ENCODE measurements at places on chromosomes 5 and 9.

DNA sequence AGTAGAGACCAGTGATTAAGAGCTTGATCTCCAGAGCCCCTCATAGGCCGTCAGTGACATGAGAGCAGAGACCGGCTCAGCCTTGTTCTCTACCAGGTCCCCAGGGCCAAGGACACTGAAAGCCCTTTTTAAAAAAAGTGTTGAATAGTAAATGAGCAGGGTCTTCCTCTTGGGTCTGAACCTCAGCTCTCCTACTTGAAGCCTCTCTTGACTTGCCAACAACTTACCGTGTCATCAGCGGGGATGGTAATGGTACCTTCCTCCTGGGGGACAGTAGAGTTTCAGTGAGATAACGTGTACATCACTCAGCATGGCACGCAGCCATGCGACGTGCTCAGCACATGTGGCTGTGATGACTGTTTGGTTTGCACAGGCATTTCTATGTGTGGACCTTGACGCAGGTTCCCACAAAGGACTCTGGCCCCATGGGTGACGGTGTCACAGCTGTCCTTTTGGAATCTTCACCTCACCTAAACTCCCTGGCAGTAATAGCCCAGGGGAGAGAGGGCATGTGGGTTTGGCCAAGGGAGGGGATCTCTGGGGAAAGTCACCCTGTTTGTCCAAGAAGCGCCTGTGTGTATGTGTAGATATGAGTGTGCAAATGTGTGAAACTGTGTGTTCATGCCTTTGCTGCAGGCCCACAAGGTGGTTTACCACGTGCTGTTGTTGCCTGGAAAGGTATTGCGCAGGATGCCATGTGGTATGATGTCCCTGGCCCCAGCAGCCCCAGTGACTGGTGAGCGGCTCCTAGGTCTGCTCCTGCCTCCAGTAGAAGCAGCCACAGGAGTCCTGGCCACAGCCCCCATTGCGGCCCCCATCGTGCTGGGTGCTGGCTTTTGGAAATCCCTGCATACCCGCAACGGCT, 18.7 kb downstream of the ERGIC1 start:
- no peak for DNase-seq

GRCh38 chr5:34666392-34667080, 10.4 kb downstream of the RAI14 start:
- peak; percentile 45 for DNase-seq

DNA sequence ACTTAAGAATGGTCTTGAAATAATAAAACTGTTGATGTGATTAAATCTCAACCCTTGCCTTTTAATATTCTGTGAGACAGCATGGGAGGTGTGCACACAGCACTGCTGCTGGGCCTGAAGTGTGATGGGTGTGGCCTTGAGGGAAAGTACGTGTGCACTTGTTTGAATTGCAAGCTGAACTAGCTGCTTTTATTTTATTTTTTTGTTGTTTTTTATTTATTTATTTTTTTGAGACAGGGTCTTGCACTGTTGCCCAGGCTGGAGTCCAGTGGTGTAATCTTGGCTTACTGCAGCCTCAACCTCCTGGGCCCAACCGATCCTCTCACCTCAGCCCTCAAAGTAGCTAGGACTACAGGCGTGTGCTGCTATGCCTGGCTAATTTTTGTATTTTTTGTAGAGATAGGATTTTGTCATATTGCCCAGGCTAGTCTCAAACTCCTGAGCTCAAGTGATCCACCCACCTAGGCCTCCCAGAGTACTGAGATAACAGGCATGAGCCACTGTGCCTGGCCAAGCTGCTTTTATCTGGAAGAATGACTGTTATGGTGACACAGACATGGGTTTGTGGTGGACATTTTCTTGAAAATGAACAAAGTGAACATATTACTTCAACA, 58.9 kb downstream of the GPR107 start:
- DNase-seq = no peak

DNA sequence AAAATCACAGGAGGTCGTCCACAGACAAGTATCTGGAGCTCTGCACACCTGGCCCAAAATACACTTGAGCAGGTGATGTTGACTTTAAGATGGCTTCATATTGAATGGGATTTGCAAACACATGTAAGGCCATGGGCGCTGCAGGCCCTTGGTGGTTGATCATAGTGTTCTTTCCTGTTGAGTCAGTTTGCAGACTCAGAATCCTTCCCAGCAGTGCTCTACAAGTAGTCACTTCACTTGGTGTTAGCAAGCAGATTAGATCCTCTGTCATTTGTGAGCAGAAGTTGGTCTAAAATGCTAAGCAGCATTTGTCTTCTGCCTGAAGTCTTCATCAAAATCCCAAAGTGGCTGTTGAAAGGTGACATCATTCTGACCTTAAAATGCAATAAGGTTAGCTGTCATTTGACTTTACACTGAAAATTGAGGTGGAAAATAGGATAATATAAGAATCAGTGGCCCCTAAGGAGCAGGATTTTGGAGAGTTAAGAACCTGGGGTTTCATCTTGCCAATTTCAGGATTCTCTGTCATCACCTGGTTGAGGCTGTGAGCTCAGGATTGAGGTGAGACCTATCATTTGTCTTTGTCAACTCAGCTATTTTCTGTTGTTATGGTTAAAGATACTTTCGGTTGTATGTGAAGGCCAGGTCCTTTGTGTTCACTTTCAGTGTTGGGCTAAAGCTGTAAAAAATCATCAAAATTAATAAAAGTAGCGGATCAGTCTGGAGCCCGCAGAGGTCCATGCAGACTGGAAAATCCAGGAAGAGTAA, 114.5 kb downstream of the LRRC70 start:
- DNase-seq = no peak

- peak; percentile 71 for DNase-seq
Observed at GRCh38 chr9:69324549-69325401, at the start of gene ENTREP1. TSS of gene ENTREP1 (plus strand) at chr9:69325215. CDS start at chr9:69325310, 95 bp downstream.

DNA sequence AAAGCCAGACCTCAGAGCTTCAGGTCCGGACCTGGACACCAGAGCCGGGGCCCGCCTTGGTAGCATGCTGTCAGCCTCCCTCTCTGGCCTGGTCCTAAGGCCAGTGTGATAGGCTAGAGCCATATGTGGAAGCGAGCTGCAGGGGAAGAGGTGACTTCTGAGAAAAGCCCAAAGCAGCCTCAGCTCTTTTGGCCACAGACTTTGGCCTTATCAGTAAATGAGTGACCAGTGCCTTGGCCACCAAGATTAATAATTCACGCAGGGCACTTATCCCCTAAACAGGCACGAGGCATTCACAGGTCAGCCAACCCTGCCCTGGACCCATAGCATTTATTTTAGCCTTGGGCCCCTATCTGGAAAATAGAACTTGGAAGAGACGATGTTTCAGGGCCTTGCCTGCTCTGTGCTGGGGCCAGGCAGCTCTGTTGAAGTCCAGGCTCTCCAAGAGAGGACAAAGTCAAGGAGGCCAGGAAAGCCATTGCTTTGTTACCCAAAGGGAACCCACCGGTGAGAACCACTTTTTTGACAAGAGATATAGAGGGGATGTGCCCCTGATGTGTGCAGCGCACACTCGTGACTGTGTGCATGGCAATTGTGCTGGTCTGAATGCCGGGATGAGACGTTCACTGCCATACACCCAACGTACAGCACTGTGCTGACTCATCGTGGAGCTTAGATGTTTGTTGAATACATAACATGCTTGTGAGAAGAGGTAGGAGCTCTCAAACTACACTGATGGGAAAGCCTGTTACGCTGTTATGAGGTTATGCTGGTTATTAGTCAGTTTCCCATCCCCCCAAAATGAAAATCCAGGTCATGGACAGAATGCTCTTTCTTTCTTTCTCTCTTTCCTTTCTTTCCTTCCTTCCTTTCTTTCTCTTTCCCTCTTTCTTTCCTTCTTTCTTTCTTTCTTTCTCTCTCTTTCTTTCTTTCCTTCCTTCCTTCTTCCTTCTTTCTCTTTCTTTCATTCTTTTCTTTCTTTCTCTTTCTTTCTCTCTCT, 5.0 kb upstream of the SLC34A1 start:
- DNase-seq = no peak

DNA sequence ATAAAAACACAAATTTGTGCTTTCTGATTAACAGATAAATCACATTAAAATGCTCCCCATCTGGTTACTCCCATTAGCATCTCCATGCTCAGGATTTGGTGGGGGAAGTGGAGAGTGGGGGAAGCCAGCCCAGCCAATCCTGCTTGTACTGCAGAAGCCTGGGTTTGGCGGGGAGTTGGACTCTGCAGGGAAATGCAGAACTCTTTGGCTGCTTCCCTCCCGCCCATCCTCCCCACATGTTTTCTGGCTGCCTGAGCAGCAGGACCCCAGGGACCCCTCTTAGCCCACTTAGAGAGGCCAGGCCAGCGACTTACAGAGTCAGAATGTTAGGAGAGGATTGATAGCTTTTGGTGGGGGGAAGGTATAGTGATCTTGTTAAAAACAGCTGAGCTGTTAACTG, 59.5 kb upstream of the FOXI1 start:
- DNase-seq = no peak

GRCh38 chr9:126506361-126507317, 107.1 kb upstream of the LMX1B start:
- no peak for DNase-seq

DNA sequence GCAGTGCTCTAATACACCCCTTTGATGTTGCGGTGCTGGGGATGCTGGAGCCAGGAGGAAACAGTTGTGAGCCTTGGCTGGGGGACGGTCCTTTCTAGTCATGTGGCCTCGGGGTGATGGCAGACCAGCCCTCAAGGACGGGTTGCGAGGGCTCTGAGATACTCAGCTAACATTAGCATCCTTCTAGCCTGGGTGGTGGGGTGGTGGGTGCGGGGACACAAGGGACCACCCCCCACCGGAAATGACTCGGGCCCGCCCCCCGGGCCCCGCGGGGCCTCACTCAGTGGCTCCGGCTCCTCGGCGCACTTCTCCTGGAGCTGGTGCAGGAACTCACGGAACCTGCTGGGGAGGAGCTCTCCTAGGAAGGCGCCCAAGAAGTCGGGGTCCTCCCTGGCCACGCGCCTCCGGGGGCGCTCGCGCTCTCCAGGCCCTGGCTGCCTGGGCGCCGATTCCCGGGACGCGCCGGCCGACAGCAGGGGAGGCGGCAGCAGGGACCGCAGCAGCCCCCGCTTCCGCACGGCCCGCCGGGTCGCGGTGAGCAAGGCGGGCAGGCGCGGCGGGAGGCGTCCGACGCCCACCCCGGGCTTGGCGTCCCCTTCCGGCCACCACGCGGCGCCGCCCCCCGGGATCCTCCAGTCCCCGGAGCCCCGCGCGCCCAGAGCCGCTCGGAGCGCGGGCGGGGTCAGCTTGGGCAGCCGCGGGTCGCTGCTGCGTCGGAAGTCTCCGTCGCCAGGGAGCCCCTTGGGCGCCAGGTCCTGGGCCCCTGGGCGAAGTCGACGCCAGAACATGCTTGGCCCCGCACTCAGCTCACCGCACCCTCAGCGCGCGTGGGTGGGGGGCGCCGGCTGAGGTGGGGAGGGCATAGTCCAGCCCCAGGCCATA, 873 bp downstream of the C9orf50 start:
- DNase-seq = no peak

DNA sequence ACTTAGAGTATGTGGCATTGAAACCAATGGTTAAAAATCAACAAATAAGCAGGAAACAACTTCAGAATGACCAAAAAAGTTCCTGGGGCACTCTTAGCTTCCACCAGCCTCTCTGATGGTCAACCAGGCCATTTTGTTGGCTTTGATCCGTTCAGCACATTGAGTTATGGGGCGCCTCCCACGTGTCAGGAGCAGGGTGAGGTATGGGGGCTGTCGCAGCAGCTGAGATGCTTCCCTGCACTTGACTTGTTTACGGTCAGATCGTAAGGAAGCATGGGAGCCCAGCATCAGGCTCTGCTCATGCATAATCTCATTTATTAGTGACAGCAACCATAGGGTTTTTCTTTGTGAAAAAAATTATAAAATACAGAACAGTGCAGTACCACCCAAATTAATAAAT, 16.7 kb downstream of the SYK start:
- DNase-seq = no peak

- peak; percentile 12 for DNase-seq
Observed at GRCh38 chr9:70478963-70479641, 64.6 kb upstream of the KLF9 start.

GRCh38 chr5:77758141-77758938, 17.8 kb downstream of the TBCA start:
- DNase-seq = no peak

DNA sequence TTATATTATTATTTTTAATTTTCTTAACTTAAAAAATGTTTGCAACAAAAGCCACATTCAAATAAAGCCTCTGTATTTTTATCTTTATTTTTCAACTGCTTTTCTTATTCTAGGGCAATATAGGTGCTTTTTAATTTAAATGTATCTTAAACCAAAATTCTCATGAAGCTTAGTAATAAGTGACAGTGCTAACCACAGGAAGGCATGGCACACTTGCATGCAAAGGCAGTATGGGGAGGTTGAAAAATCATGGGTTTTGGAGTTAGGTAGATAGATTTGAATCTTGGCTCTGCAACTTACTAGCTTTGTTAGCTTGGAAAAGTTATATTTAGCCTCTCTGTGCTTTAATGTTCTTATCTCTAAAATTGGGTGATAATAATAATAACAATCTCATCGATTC, 458.0 kb downstream of the DMAC1 start:
- no peak for DNase-seq

DNA sequence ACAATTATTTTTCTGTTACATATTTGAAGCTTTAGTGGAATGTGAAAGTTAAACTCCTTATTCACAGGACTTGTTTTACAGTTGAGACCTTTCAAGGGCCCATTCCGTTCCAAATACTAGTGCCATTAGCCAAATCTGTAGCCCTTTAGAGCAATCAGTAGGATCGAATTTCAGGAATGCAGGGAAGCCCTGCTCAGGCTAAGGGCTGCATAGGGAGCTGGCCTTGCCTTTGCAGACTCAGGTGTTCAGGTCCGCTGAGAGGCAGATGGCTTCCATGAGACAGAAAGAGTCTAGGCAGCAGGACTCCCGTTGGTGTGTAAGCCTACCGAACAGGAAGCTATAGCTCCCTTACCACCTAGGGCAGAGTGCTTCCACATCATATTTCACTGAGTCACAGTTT, 150.1 kb upstream of the SLC27A6 start:
- DNase-seq = peak; percentile 36

GRCh38 chr5:2736872-2737271, 14.6 kb downstream of the IRX2 start:
- DNase-seq = no peak

- no peak for DNase-seq
Observed at GRCh38 chr5:140973550-140973949, 7.3 kb downstream of the PCDHAC2 start.

- no peak for DNase-seq
Observed at GRCh38 chr5:167939686-167940085, 351.8 kb upstream of the WWC1 start.

- no peak for DNase-seq
Observed at GRCh38 chr9:63817622-63818518, 1467.1 kb downstream of the FOXD4L5 start.

- DNase-seq = no peak
Observed at GRCh38 chr5:8517456-8517855, 648.5 kb downstream of the MTRR start.

All from ELF-1 (cell line).